ENCODE measurements at places on chromosomes 13 and 19.

DNA sequence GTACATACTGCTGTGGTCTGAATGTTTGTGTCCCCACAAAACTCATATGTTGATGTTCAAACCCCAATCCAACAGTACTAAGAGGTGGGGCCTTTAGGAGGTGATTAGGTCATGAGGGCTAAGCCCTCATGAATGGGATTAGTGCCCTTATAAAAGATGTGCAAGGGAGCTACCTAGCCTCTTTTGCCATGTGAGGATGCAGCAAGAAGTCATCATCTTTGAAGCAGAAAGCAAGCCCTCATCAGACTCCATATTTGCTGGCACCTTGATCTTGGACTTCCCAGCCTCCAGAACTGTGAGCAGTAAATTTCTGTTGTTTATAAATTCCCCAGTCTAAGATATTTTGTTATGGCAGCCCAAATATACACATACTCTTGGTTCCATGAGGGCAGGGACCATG is 33.9 kb downstream of the PEG3 start:
- DNase-seq: no peak

DNA sequence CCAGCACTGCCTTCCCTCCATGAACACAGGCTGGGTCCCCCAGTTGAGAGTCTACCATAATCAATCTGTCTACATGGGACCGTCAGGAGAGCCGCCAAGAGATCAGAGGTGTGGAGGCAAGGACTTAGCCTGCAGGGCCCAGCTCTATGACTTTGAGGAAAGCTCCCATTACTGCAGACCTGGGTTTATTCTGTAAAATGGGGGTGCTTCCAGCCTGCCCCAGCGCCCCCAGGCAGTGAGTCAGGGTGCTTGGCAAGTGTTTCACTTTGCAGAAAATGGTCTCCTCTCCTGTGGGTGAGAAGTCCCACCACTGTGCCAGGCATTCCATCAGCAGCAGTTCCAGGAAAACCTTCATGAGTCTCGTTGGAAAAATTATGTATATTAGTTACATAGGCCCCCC is 75.5 kb upstream of the VSTM2B start:
- DNase-seq: no peak

GRCh38 chr13:84500016-84500415 is 617.7 kb upstream of the SLITRK1 start:
- DNase-seq: no peak

GRCh38 chr13:66364346-66364745 is 865.8 kb downstream of the PCDH9 start:
- no peak for DNase-seq

DNA sequence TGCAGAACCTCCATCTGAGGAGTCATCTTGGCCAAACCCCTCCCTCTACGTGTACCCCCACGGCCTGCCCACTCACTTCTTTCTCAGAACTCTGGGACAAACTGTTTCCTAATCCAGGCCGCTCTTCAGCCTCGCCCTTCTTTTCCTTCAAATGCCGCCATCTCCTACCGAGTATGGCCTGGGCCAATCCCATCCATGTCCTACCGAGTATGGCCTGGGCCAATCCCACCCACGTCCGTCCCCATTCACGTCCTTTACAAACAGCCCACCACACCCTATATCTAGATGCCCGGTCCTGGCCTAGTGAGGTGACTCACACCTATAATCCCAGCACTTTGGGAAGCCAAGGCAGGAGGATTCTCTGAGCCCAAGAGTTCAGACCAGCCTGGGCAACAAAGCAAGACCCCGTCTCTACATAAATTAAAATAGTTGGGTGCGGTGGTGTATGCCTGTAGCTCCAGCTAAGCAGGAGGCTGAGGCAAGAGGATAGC is 1.1 kb downstream of the TMEM160 start:
- DNase-seq: no peak

DNA sequence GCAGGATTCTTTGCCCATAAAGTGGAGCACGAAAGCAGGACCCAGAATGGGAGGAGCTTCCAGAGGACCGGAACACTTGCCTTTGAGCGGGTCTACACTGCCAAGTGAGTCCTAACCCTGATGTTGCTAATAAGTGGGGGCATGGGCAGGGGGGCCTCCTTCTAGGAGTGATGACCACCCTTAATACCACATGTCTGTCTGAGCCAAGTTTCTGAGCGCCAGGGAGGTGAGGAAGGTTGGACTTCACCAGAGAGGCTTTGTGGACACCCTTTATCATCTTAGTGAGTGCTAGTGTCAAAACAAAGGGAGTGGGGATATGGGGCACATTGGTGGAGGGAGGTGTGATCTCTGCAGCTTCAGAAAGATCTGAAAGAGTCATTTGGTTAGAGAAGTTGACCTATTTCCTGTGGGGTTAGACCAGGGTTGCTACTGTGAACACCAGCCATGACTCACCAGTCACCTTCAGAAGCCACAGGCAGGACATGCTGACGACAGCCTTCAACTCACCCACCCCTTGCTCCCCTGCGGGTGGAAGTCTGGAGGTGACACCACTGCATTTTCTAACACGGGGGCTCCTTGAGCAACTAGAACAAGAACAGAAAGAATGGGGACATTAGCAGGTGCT is 8.8 kb downstream of the ALOX5AP start:
- peak; percentile 86 for DNase-seq

DNA sequence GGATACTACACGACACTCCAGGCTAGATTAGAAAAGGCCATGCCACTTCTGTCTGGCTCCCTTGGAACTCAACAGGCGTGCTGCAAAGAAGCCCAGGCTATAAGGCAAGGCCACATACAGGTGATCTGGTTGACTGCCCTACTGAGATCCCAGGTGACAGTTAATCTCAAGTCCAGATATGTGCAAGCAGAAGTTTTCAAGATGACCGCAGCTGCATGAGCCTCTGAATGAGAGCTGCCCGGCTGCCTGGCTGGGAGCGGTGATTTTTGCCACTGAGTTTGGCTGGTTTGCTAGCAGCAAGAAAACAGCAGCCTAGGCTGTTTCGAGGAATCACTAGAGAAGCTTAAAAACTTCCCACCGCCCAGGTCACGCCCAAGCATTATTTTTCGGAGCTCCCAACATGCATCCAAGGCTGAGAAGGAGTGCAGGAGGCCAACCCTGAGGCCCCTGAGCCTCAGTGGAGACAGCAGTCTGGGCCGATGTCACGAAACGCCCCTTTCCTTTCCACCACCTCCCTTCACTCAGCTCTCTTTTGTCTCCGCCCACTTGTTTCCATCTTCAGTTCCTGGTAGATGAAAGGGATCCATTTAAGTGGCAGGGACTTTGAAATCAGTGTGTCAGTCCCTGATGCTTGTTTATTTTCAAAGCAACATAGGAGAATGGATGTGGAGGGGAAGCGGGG is 14.0 kb upstream of the URI1 start:
- DNase-seq: no peak

- DNase-seq: peak; percentile 65
Measured at GRCh38 chr19:47713046-47714021, at the start of gene EHD2. TSS of gene EHD2 (plus strand) at chr19:47713422. CDS start at chr19:47716613, 3,191 bp downstream.

DNA sequence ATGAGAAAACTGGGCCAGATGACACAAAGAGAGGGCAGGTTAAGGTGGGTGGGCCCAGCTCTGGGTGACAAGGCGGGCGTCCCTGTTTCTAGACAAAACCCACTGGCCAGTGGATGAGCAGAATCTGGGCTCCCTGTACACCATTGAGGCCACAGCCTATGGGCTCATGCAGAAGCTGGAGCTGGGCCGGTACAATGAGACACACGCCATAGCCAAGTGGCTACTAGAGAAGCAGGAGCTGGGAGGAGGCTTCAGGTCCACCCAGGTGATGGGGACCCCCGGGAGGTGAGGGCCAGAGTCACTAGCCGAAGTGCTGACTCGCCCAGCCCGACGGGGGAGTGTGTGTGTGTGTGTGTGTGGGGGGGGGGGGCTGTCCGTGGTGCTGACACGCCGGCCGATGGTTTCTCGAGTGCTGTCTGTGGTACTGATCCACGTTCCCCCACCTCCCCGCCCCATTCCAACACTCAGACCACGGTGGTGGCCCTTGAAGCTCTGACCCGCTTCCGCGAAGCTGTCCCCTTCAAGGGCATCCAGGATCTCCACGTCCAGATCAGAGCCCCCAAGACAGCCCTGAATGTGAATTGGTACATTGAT is 24.3 kb upstream of the SHFL start:
- DNase-seq: no peak

- DNase-seq: no peak
Measured at GRCh38 chr13:61410669-61411297, 4.9 kb downstream of the PCDH20 start.

DNA sequence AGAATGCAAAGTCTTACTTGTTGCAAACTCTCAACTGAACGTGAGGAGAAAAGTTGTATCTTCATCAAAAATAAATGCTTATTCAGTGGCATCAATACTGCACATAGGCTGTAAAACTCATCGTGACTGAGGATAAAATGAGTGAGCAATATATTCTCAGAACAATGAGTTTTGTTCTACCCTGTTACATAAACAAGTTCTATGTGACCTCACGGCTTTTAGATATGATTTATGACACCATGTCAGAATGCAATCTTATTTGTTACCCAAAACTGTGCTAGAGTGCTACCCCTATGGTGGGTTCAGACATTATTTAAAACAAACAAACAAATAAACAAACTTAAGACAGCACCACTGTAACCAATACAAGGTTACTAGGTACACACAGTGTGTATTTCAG is 55.4 kb downstream of the FOXO1 start:
- no peak for DNase-seq

DNA sequence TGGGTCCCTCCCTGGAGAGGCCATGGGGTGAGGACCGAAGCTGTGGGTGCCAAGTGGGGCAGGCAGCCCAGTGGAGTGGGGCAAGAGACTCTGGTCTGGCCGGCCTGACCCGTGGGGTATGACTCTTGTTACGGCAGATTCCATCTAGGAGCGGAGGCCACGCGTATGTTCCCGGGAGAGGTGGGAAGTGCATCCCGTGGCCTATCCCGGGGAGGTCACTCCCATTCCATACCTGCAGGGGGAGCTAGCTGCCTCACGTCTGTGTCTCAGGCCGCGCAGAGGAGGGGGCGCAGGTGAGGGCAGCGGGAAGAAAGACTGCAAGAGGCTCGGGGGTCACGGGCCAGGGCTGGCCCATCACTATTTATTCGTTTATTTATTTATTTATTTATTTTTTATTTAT is 4.9 kb downstream of the CSNK1G2 start:
- DNase-seq: peak; percentile 39

- no peak for DNase-seq
Measured at GRCh38 chr13:51800486-51800885, 3.5 kb downstream of the DHRS12 start.

DNA sequence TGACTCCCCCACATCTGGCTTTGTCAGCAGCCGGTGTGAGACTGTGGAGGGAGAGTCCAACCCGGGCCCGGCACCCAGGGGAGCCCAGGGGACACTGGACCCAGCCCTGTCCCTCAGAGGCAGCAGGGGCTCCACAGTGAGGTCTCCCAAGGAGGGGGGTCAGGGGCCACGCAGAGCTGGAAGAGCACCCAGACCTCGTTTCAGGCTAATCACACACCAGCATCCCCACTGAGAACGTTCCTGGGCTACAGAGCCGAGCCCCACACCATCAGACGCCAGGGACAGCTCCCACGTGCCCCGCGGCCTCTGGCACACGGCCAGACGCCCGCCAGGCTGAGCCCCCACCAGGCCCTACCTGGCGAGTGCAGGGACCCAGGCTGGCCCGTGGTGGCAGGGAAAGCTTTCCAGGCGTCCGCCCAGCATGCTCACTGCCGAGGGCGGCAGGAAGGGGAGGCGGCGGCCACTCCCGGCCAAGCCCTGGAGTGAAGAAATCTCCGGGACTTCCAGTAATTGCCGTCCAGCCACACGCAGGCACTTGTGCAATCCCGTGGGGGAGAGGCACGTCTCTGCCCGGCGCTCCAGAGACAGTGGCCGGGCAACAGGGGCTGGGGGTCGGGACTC is 19.2 kb downstream of the SBNO2 start:
- DNase-seq: no peak

- DNase-seq: no peak
Measured at GRCh38 chr13:89740994-89741685, 1606.3 kb upstream of the MIR17HG start.

DNA sequence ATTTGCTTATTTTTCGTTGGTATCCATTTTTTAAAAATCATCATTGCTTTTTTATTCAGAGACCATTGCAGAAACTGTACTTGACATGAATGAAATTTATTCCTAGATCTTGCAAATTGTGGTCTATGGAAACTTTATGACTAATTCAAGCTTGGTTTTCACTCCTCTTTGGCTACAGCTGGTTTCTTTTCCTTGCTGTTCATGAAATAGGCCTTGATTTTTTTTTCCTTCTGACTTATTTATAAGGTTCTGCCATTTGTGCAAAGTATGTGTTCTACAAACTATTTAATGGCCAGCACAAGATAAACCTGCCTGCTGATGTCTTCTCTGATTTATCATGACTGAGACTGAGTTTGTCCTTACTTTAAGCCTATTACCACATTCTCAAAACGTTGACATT is 764.0 kb upstream of the SLITRK5 start:
- no peak for DNase-seq

GRCh38 chr19:51664997-51665396 is 18.4 kb upstream of the SIGLEC14 start:
- no peak for DNase-seq

GRCh38 chr19:8071912-8072311 is 19.4 kb downstream of the CCL25 start:
- DNase-seq: no peak

DNA sequence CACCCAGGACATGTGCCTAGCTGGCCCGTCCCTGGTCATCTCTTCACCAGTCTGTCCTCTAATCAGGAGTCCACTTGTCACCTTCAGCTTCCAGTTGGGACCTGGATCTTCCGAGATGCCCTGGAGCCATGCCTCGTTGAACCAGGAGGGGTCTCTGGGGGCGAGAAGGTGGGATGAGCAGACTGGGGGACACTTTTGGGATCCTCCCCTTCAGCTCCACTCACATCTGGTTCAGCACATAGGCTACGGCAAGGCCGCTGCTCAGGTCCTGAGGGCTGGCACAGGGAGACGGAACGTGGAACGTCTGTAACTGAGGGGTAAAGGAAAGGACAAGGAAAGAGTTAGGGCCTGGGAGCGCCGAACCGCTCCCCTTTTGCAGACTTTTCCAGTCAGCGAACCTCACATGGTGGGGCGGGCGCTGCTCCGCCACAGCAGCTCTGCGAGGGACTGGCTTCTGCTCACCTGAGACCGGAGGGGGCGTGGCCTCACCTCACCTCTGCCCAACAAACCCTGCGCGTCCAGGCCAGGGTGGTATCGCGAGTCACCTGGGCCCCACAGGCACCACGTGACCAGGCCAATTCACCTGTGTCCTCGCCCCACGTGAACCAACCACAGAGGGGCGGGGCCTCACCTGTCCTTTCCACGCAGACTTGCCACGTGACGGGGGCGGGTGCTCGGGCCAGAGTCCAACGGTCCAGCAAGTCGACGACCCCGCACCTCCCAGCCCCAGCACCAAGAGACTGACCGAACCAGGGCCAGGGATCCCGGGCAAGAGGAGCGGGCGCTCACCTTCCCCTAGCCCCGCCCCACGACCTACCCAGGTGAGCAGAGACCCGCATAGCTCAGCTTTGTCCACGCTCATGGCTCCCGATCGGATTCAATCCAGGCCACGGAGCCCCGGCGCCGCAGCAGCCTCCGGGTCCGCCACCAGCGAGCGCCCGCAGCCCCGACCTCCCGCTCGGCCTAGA is at the start of gene HOOK2:
Gene HOOK2, minus strand, starts transcription at position 965 of the 968 bp plus-strand sequence. Its CDS starts 103 bp downstream, at position 862.
- DNase-seq: no peak
